ENCODE measurements at places on chromosomes 2 and 18. TPM values are rescaled to one million over a fixed set of nuclear protein-coding genes. Genes with fewer than 3 reads are reported as not detected.

DTYMK gene
- total RNA-seq = 139 TPM

FAM228B gene
- 1.9 TPM for total RNA-seq

RGPD4 gene
- total RNA-seq = not detected

ARHGAP25 gene
- total RNA-seq = 0.30 TPM

PLGLB2 gene
- 0.89 TPM for total RNA-seq

DNER gene
- total RNA-seq = 3.0 TPM

MREG gene
- 2.0 TPM for total RNA-seq

NEU2 gene
- total RNA-seq = not detected

SERPINB8 gene
- total RNA-seq = 7.4 TPM

LOXL3 gene
- total RNA-seq = 10.1 TPM

STK16 gene
- 18.8 TPM for total RNA-seq

MFSD2B gene
- total RNA-seq = 0.59 TPM

LYPD6 gene
- total RNA-seq = 4.5 TPM

SH3RF3 gene
- total RNA-seq = 9.8 TPM

C1QL2 gene
- total RNA-seq = not detected

CCL20 gene
- total RNA-seq = 2.2 TPM

REG1B gene
- not detected for total RNA-seq

TRABD2A gene
- total RNA-seq = 6.8 TPM

DQX1 gene
- total RNA-seq = not detected

RAB27B gene
- 1.3 TPM for total RNA-seq

CFC1 gene
- not detected for total RNA-seq

CENPA gene
- total RNA-seq = 23.4 TPM

LRRC30 gene
- total RNA-seq = not detected

NT5DC4 gene
- total RNA-seq = not detected

TMEM247 gene
- not detected for total RNA-seq

UGT1A6 gene
- not detected for total RNA-seq

SERPINB3 gene
- not detected for total RNA-seq

ANTXR1 gene
- 24.5 TPM for total RNA-seq

AQP4 gene
- total RNA-seq = not detected

TMEM169 gene
- total RNA-seq = 0.45 TPM

CABLES1 gene
- 1.5 TPM for total RNA-seq

FKBP1B gene
- 16.8 TPM for total RNA-seq

CPO gene
- not detected for total RNA-seq

FAM110C gene
- total RNA-seq = not detected

FOXD4L1 gene
- total RNA-seq = not detected

CHST9 gene
- not detected for total RNA-seq

SRBD1 gene
- total RNA-seq = 13.6 TPM

FTCDNL1 gene
- 0.30 TPM for total RNA-seq

Measured in bronchus fibroblast of lung (primary cell).